Esophagus mucosa (tissue), 1 donor: ENCODE measurements at places on chromosomes 2 and 18. TPM values are rescaled to one million over a fixed set of nuclear protein-coding genes. Genes with fewer than 3 reads are reported as not detected.

Gene AKAIN1
- total RNA-seq, result not detected

Gene ONECUT2
- under 0.01 TPM for total RNA-seq

Gene ITGB6
- 24.2 TPM for total RNA-seq

Gene PLGLB2
- 0.20 TPM for total RNA-seq

Gene VPS54
- total RNA-seq, result 12.6 TPM

Gene RBM44
- total RNA-seq, result 0.36 TPM

Gene TMEM169
- total RNA-seq, result 0.04 TPM

Gene POTEE
- 0.12 TPM for total RNA-seq
